Osteoblast (primary cell): ENCODE measurements at places on chromosomes 13 and 19. TPM values are rescaled to one million over a fixed set of nuclear protein-coding genes. Genes with fewer than 3 reads are reported as not detected.
A peak's percentile ranks its signal among the peaks of the same experiment; 100 is the strongest.

- no peak for DNase-seq
These were observed 1018.0 kb upstream of the PCDH20 start for GRCh38 chr13:62433660-62434059.

DNA sequence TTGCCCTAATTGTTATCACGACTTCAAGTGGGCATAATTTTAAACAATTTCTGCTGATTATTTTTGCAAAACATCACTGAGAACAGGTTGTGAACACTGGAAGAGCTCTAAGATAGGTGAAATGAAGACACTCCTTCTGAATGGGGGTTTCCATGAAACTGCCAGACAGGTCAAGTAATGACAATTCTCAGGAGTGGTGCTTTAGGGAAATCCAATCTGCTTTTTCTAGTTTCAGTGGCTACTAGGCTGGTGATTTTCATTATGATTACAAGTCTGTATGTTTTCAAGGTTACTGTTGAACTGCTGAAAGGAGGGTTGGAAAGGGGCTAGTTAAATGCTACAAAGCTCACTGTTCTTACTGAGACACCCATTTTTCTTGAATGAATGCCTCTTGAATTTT is 1724.2 kb downstream of the PCDH9 start:
- DNase-seq, result no peak

- DNase-seq, result no peak
These were observed 218.7 kb downstream of the KCTD12 start for GRCh38 chr13:76667551-76667950.

GRCh38 chr19:17948514-17948900 is 15.7 kb downstream of the CCDC124 start:
- no peak for DNase-seq

GRCh38 chr13:37263871-37264270 is 158.4 kb upstream of the CSNK1A1L start:
- DNase-seq, result no peak

- DNase-seq, result peak; percentile 97
These were observed 19.0 kb downstream of the OLFM2 start for GRCh38 chr19:9917321-9917720.

- DNase-seq, result peak; percentile 99
These were observed 75.1 kb downstream of the GNG7 start for GRCh38 chr19:2627319-2627829.

GRCh38 chr13:50684366-50684765 is 159.1 kb downstream of the DLEU7 start:
- DNase-seq, result no peak

- DNase-seq, result no peak
These were observed 282.9 kb downstream of the SLITRK5 start for GRCh38 chr13:87954091-87954490.

DNA sequence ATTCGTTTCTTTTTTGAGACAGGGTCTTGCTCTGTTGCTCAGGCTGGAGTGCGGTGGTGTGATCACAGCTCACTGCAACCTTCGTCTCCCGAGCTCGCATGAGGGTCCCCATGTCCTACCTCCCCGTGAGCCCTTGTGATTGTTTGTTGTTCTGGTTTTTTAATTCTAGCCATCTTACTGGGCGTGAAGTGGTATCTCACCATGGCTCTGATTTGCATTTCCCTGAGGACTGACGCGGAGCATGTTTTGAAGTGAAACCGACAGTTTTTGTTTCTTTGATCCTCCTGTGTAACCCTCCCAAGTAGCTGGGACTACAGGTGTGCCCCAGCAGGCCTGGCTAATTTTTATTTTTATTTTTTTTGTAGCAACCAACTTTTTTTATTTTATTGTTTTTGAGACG is 21.7 kb downstream of the GNG7 start:
- no peak for DNase-seq

GRCh38 chr19:7652061-7652641 is 15.2 kb downstream of the STXBP2 start:
- peak; percentile 94 for DNase-seq

- peak; percentile 42 for DNase-seq
These were observed 106.5 kb downstream of the TEX26 start for GRCh38 chr13:31038834-31039552.

- no peak for DNase-seq
These were observed 151.3 kb downstream of the MYO16 start for GRCh38 chr13:108780706-108781105.

DNA sequence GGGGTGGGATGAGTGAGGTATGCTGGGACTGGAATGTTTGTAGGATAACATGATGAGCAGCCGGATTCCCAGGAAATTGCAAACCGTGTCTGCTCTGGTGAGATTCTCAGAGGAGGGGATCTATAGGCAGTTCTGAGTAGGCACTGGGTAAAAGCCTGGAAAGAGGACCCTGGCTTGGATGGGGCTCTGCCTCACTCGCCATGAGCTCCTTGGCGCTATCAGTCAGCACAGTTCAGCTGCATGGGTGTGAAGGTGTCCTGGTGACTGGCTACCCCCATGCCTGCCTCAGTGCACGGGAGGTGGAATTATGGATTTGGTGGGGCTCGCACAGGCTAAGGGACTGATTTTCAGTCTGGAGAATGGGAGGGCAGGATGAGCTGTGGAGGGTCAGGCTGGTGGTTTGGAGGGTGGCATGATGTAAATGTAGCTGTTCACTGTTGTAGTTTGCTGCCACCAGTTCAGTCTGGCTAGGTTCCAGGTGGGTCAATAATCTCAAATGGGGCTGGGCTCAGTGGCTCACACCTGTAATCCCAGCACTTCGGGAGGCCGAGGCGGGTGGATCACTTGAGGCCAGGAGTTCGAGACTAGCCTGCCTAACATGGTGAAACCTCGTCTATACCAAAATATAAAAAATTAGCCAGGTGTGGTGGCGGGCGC is 9.2 kb upstream of the ZNF627 start:
- DNase-seq, result no peak

- DNase-seq, result peak; percentile 44
These were observed 22.0 kb downstream of the BLOC1S3 start for GRCh38 chr19:45200568-45200967.

DNA sequence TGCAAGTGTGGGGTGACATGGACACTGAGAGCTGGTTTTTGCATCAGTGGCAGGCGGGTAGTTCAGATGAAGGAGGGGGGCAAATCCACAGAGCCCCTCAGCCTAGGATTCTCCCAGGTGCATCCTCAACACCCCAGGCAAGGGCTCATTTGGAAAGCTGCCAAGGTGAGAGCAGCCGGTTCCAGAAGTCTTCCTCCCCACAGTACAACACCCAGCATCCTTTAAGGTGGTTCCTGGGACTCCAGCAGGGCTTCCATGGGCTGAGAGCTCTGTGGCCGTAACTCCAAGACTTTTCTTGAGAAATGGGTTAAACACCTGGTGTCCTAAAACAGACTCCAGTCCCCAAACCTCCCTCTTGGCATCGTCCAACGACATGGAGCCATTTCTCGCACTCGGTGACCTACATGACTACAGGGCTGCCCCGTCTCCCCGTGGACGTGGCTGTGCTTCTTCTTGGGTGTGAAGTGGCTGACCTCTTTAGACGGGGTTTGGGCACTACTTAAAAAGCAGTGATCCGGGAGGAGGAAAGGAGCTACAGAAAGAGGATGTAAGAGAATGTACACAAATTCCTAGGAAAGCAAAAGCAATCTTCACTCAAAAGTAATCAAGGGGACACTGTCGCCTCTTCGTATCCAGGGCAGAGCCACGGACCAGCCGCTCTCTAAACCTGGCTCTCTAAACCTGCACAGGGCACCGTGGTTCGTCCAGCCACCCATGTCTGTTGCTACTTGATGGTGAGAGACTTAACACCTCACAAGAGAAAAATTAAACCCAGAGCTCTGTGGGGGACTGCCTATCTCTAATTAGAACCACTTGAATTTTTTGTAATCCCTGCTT is 25.5 kb downstream of the RANBP3 start:
- peak; percentile 74 for DNase-seq

GRCh38 chr13:73421310-73421912 is 362.6 kb downstream of the KLF5 start:
- peak; percentile 46 for DNase-seq

DNA sequence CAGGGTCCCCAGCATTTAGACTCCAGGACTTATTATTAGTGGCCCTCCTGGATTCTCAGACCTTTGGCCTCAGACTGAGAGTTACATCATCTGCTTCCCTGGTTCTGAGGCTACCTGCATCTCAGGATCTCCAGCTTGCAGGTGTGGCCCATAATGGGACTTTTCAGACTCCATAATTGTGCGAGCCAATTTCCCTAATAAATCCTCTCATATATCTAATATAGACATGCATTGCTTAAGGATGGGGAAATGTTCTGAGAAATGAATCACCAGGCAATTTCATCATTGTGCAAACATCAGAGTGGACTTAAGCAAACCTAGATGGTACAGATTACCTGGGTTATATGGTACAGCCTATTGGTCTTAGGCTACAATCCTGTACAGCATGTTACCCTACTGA is 116.5 kb upstream of the FBXL3 start:
- no peak for DNase-seq

- DNase-seq, result peak; percentile 25
These were observed 2.0 kb upstream of the LENG9 start for GRCh38 chr19:54465426-54466109.

- DNase-seq, result peak; percentile 99
These were observed 590 bp upstream of the LGI4 start for GRCh38 chr19:35135389-35135909.

GRCh38 chr13:28718196-28718542 is 601 bp downstream of the SLC46A3 start:
- no peak for DNase-seq

DNA sequence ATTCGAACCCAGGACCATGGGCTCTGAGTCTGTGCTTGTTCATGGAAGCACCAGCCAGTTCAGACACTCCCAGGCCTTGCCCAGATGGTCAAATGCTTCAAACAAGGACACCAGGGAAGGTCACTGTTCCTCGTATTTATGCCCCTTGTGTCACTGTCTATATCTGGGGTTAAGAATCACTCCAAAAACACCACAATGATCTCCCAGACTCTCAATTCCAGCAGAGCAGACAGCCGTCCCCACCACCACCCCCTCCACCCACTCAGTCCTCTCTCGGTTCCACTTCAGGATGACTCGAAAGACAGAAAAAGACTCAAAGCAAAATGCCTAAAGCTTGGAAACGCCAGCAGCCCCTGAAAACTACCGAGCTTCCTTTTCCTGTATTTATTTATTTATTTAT is 79.0 kb downstream of the INSR start:
- peak; percentile 14 for DNase-seq

DNA sequence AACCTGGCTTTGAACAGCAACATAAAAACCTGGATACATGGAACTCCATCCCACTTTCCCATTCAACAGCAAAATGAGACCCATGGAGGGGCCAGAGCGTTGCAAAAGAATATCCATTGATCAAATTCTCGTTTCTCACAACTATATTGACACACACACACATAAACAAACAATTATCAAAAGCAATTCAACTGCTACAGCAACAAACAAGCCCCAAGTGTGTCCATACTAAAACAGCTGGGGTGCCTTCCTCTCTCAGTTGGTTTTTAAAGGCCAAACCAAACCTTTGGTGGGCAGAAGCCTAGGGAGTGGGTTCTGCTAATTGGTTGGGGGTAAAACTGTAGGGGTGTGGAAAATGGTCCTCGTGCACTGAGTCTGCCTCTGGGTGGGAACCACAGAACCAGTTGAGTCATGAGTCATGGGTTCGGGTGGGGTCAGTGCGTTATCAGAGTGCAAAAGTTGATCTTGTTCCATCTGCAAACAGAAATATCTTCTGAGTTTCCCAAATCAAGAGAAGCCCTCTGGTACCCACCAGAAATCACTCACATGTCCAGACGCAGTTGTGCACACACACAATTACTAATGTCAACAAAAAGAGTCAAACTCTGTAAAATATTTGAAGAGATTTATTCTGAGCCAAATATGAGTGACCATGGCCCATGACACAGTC is 18.5 kb downstream of the GPR42 start:
- no peak for DNase-seq

DNA sequence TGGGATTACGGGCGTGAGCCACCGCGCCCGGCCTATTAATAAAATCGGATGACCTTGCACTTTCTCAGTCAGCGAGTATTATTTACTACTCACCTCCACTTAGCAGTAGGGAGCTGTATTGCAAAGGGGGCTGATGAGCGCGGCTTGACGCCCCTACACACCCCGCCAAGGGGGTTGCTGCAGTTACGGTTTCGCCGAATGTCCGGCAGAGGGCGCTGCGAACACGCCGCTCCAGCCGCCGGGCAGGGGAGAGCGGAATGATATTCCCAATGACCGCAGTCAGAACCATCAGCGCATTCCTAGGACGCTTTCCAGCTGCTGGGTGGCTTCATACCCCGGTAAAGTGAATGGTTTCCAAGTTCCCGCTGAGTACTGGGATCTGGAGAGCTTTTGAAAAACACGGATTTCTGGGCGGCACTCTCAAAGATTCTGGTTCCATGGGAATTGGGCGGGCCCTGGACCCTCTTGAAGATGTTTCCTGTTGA is 30.0 kb upstream of the TPT1 start:
- DNase-seq, result peak; percentile 95

DNA sequence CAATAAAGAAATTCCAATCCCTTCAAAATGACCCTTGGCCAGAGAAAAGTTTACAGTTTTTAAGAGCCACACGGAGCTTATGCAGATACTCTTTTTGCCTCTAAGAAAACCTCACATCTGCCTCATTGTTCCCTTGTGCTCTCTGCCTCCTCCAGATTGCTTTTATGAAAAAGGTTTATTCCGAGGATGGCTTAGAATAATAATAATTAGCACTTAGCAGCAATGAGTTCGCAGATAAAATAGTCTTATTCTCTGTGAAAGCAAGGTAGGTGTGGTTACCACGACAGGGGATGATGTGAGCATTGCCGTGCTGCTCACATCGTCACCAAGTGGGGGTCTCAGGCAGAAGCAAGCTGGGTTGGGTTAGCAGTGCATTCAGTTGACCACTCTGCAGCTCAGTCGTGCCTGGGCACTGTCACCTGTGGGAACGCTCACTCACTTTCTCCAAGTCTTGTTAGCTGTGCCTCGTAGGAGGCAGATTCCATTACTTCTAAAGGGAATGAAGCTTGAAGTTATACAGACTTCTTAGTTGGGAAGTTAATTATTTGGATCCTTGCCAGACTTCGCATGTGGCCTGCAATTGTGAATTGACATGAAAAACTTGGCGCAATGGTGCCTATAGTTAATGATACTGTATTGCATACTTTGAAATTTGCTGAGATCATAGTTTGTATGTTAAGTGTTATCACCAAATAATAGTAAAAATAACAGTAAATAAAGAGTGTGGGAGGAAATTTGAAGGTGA is 157.2 kb downstream of the MYO16 start:
- DNase-seq, result no peak

The SMAD9 gene
- total RNA-seq, result 3.2 and 4.7 TPM in 2 replicates

The MUC16 gene
- total RNA-seq, result not detected in 2 replicates

The MEIS3 gene
- 8.3 and 19.7 TPM in 2 replicates for total RNA-seq

The PEG3 gene
- 1.2 and 1.8 TPM in 2 replicates for total RNA-seq

The COG3 gene
- total RNA-seq, result 33.3 and 35.5 TPM in 2 replicates

The ZNF57 gene
- total RNA-seq, result 5.4 and 6.5 TPM in 2 replicates

The LHB gene
- total RNA-seq, result not detected in 2 replicates

The CCDC169 gene
- total RNA-seq, result 3.8 and 5.1 TPM in 2 replicates

The LILRB5 gene
- not detected in 2 replicates for total RNA-seq

The CABP5 gene
- total RNA-seq, result not detected in 2 replicates

The RASGRP4 gene
- total RNA-seq, result not detected in 2 replicates

The FCGBP gene
- total RNA-seq, result under 0.01 TPM in 2 replicates

The WBP4 gene
- 6.8 and 8.7 TPM in 2 replicates for total RNA-seq

The SOX1 gene
- total RNA-seq, result not detected in 2 replicates

The C19orf33 gene
- total RNA-seq, result not detected in 2 replicates

The ZNF470 gene
- total RNA-seq, result 4.7 TPM in 2 replicates

The DAPK3 gene
- total RNA-seq, result 122 and 131 TPM in 2 replicates

The TEX101 gene
- not detected in 2 replicates for total RNA-seq
